ENCODE measurements at places on chromosomes 1 and 21.

DNA sequence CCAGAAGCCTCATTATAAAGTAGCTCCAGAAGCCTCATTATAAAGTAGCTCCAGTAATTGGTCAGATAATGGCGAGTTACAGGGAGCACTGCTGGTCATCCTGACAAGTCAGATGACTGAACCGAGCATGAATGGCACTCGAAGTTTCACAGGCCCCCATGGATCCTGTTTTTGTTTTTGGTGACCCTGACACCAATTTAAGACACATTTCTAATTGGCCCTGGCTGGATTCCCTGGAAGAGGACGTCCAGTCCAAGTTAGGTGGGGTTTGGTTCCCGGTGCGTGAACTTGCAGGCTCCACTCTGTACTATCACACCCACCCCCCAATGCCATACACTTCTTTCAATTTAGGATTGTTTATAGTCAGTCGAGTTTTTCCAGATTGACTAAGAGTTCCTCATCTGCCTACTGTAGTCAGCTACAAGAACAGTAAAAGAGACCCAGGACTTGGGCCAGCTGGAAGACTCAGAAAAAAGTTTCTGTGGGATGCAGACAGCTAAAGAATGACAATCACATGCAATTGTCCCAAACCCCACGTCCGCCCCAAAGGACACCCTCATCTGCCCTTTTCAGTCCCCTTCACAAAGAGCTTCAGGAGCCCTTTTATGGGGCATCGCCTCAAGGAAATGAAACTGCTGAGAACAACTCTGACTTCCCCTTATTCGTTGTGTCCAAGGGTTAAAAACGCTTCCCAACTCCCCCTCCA lies 2.7 kb downstream of the DHRS3 start:
- peak overlapping the region; percentile 96 for H3K4me3 ChIP-seq
- H3K36me3 ChIP-seq = no peaks in the 10 kb centered on the region
- H3K4me1 ChIP-seq = peaks cover 7% of the 10 kb centered on the region

- H3K27ac ChIP-seq = no peak overlapping the region
- H3K4me1 ChIP-seq = no peaks in the 10 kb centered on the region
- no peak for DNase-seq
- no peak overlapping the region for H3K4me3 ChIP-seq
These were observed 90.1 kb downstream of the UCHL5 start for GRCh38 chr1:192969091-192969490.

GRCh38 chr1:97744977-97745376 lies 175.9 kb downstream of the DPYD start:
- DNase-seq = no peak
- H3K36me3 ChIP-seq = no peaks in the 10 kb centered on the region
- no peak overlapping the region for H3K27ac ChIP-seq
- no peak overlapping the region for H3K4me3 ChIP-seq
- peaks cover 3% of the 10 kb centered on the region for H3K4me1 ChIP-seq
- no peaks in the 10 kb centered on the region for H3K27me3 ChIP-seq

DNA sequence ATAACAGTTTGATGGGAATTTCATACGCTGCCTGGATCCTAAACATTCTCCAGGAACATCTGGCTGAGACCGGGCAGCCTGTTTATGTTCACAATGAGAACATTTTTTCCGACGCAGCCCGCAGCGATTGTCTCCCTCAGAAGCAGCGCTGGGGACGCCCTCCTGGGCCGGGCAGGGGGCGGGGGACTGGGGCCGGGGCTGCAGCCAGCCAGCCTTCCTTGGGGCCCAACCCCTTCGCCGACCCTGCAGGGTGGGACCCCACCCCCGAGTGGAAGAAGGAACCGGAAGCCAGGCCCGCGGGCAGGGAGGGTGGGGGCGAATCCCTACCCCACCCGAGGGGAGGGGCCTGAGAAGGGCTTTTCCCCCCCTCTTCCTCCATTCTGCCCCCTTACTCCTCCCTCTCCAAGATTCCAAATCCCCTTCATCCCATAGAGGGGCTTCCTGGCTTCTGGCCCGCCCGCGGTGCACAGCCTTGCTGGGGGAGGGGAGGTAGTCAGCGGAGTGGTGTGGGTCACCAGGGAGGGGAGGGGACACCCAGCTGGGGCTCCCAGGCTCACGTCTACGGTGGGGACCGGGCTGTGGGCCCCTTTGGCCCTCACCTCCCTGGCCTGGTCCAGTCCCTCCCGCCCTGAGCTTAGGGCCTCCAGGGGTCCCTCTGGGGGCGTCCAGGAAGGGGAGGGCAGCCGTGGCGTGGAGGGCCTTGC lies 60.6 kb downstream of the WNT9A start:
- peaks cover 10% of the 10 kb centered on the region for H3K4me1 ChIP-seq
- H3K36me3 ChIP-seq = no peaks in the 10 kb centered on the region
- H3K27ac ChIP-seq = no peak overlapping the region
- H3K4me3 ChIP-seq = no peak overlapping the region
- no peaks in the 10 kb centered on the region for H3K27me3 ChIP-seq

- no peak overlapping the region for H3K27ac ChIP-seq
- H3K4me1 ChIP-seq = no peaks in the 10 kb centered on the region
- H3K36me3 ChIP-seq = no peaks in the 10 kb centered on the region
- H3K27me3 ChIP-seq = no peaks in the 10 kb centered on the region
- DNase-seq = no peak
These were observed 836.7 kb downstream of the PLA2G4A start for GRCh38 chr1:187665483-187665882.

- H3K27me3 ChIP-seq = peaks cover 21% of the 10 kb centered on the region
- H3K4me3 ChIP-seq = no peak overlapping the region
- H3K36me3 ChIP-seq = no peaks in the 10 kb centered on the region
- DNase-seq = no peak
- no peak overlapping the region for H3K27ac ChIP-seq
These were observed 144.1 kb upstream of the CTTNBP2NL start for GRCh38 chr1:112251766-112252506.

Measured in endodermal cell (in vitro differentiated cells).